ENCODE measurements at places on chromosomes 13 and 19.

DNA sequence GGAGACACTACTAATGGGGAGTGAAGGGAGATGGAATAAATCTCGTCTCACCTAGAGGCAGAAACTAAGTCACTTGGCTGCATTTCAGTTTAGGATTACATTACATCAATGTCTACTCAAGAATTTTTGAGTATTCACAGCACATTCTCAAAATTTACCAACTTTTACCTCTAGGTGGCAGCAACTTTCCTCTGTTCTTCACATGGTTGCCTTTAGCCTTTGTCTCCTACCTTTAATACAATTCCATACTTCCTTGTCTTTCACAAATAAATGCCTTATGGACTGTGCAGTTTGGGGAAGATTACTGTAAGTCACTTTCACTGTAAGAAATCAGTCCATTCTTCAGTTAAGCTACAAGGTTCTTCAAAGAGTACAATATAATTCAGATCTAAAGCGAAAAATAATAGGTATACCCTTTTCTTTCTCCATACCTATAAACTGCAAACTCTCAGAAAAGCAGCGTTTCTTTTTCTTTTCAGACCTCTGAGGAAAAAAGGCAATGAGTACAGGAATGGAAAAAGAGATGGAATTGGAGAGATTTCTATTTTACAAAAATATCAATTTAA lies 379.4 kb downstream of the KLF12 start:
- DNase-seq, result peak; percentile 16

- DNase-seq, result no peak
Observed at GRCh38 chr13:98415326-98416070, 161.4 kb downstream of the STK24 start.

DNA sequence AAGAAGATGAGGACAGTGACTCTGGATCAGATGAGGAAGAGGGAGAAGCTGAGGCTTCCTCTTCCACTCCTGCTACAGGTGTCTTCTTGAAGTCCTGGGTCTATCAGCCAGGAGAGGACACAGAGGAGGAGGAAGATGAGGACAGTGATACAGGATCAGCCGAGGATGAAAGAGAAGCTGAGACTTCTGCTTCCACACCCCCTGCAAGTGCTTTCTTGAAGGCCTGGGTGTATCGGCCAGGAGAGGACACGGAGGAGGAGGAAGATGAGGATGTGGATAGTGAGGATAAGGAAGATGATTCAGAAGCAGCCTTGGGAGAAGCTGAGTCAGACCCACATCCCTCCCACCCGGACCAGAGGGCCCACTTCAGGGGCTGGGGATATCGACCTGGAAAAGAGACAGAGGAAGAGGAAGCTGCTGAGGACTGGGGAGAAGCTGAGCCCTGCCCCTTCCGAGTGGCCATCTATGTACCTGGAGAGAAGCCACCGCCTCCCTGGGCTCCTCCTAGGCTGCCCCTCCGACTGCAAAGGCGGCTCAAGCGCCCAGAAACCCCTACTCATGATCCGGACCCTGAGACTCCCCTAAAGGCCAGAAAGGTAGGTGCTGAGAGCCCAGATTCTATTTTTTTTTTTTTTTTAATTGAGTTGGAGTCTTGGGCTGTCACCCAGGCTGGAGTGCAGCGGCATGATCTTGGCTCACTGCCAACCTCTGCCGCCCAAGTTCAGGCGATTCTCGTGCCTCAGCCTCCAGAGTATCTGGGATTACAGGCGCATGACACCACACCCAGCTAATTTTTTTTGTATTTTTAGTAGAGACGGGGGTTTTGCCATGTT lies 2.3 kb downstream of the PPP1R15A start:
- DNase-seq, result peak; percentile 34

DNA sequence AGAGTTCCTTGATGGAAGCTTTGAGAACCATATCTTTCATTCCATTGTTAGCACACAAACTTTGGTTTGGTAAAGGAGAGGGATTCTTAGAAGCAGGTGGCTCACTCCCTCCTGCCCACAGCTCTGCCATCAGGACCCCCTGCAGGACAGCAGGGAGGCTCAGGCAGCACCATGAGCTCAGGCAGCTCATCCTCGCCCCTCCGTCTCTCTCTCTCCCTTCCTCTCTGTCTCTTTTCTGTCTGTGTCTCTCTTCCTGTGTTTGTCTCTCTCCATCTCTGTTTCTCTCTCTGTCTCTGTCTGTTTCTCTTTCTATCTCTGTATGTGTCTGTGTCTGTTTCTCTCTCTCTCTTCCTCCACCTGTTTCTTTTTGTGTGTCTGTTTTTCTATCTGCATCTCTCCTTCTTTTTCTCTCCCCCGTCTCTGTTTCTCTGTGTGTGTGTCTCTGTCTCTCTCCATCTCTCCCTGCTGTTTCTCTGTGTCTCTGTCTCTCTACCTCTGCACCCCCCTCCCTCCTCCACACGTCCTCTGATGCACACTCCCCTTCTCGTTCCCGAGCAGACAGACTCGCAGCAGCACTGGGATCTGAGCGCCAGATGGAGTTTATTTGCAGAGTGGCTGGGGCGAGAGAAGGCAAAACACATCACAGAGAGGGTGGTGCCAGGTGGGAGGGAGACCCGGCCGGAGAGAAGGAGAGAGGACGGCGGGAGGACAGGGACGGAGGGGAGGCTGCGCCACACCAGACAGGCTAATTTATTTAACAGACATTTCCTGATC lies 8.7 kb downstream of the SBK2 start:
- no peak for DNase-seq

GRCh38 chr13:92804346-92804745 lies 422.3 kb upstream of the GPC6 start:
- DNase-seq, result no peak

GRCh38 chr13:31775686-31776085 lies 36.4 kb downstream of the RXFP2 start:
- DNase-seq, result no peak

- DNase-seq, result no peak
Observed at GRCh38 chr13:80245162-80245733, 95.7 kb downstream of the SPRY2 start.

- DNase-seq, result no peak
Observed at GRCh38 chr19:13483215-13483614, 23.1 kb downstream of the CACNA1A start.

GRCh38 chr13:46571909-46572595 lies 19.1 kb downstream of the LRCH1 start:
- no peak for DNase-seq

DNA sequence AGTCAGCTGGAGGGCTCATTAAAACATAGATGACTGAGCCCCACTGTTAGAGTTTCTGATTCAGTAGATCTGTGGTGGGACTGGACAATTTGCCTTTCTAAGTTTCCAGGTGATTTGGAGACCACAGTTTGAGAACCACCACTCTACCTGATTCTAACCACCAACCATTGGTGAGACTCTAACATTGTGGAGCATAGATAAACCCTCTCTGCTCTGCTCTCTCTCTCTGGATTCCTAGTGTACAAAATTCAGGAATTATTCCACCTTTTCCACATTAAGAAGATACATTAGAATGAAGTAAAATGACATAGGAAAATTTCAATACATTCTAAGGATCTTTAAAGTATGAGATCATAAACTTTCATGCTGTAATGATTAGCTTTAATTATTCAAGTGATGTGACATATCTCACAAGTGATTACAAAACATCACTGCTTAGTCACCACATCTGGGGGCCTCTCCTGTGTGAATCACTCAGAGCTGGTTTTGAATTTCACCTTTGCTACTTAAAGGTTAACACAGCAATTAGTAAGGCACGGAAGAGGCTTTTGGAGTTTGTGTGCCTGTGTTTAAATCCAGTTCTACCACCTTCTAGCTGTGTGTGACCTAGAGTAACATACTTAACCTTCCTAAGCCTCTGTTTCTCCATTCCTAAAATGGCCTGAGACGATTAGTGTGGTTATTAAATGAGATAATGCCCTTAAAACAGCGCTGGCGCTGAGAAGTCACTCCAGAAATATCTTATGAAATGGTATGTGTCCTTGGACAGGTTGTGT lies 78.5 kb upstream of the NBEA start:
- DNase-seq, result no peak

DNA sequence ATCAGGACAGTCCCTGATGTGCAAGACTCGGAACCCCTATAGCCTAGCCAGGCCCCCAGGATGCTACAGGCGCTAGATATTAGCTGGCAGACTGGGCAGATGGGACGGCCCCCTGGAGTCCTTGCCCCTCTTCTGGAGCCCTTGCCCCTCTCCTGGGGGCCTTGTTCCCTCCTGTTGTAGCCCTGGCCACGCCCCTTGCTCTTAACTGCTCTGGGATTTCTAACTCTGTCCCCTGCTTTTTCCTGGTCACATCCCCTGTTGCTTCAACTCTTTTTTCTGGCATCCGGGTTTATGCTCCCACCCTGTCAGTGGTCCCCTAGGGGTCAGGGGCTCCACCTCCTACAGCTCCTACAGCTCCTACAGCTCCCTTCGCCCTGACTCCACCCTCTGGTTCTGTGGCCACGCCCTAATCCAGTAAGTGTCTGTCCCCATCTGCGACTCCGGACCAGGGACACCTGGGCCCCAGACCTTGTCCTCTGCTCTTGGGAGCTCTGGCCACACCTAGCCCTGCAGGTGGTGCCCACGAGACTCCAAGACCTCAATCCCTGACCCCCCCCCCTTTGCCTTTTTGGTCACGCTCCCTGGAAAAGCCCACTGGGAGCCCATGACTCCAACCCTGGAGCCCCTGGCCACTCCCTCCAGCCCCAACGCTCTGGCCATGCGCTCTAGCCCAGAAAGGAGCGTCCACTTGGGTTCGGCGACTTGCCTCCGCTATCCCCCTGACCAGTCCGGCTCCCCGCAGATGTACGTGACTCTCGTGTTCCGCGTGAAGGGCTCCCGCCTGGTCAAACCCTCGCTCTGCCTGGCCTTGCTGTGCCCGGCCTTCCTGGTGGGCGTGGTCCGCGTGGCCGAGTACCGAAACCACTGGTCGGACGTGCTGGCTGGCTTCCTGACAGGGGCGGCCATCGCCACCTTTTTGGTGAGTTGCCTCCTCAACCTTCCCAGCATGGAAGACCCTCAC lies 6.8 kb downstream of the PLPPR2 start:
- no peak for DNase-seq

DNA sequence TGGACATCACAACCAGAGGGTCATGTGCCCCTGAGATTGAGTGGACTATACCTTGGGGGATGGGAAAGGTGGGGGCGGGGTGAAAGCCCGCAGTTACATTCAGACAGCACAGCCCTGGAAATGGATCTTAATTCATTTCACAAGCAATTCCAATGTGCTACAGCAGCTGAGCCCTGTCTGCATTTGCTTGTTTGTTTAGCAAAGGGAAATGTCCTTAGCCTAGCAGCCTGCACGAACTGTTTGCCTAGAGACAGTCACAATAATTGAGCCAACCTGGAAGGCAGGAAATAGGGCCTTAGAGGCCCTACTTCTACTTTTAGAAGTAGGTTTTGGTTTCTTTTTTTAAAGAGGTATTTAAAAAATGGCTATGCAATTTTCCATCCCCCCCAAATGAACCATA lies 177.3 kb upstream of the KL start:
- no peak for DNase-seq

DNA sequence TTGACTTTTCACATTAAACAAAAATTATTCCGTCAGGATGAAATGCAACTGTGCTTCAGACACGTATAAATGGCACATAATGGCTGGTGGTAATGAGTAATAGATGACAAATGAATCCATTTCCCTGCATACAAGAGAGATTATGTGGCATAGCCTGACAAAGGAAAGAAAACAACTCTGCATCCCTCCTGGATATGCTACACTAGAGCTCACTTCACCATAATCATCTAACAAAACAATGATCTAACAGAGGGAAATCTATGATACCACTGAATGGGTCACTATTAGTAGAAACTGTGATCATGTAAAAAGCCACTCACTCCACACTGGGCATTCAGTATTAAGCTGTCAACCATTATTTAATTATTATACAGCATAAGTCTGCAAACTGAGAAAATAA lies 1498.4 kb downstream of the EFNB2 start:
- DNase-seq, result no peak

DNA sequence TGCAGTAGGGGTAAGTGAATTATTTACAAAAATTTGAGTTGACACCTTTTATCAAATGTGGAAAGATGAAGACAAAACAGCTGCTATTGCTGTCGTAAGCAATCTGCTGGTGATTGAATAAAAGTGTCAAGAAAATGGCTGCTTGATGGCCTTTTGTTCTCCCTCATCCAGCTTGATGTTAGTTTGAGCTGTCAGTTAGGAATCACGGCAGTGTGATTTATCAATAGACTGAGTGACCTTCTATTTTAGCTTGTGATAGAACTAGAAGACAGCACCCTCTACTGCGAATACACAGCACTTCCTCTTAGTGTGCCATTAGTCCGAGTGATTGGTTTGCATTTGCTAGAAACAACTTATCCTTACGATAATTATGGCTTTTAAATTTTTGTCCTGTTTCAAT lies 76.3 kb downstream of the MZT1 start:
- no peak for DNase-seq

DNA sequence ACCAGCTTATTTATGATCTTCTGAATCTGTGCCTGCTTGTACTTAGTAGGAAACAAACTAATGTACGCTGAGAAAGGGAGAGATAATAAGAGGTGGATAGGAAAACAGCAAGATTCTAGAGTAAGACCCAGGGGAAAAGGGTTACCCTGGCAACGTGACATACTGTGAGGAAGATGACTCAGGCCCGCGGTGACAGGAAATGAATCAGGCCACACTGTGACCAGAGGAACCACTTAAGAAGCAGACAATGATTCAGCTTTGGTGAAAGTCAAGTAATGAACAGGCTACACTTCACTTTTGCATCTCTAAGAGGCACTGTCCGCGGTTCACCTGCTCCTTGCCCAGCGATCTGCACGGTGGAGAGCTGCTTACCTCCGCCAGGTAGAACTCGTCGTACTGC lies 158.2 kb downstream of the NALCN start:
- DNase-seq, result peak; percentile 71

DNA sequence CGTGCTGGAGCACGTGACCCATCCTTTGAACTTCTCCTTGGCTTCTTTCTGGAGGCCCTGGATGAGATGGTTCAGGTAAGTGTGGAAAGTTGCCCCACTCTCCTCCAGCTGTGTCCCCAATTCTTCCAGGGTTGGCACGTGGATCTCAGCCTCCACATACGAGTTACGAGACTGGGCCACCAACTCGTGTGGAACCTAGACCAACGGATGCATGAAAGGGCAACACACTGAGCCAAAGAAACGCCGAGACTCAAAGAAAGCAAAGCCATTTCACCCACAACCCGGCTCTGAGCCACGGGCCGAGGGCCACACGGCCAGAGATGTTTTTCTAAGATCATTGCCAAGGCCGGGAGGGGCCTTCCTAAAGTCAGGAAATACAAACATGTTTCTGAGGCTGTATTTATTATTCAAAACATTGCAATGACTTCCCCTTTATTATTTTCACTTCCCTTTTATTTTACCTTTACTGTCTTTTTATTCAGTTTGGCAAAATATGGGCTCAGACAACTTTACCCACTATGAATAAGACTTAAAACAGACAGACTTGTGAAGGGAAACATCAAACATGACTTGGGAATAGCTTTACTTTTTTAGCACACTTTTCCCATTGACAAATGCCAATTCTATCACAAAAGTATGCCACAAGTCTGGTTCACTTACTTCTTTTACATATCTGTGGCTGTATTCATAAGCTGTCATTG lies 94.6 kb downstream of the KL start:
- no peak for DNase-seq

DNA sequence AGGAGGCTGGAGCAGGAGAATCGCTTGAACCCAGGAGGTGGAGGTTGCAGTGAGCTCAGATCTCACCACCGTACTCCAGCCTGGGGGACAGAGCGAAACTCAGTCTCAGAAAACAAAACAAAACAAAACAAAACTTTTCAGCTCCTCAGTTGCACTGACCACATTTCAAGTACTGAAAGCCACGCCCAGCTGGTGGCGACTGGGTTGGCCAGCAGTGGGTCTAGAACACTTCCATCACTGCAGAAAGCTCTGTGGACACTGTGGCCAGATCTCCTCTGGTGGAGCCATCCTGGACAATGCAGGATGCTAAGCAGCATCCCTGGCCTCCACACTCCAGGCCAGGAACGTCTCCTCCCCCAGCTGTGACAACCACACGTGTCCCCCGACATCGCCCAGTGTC lies 21.1 kb downstream of the TLE2 start:
- no peak for DNase-seq
